Activated CD4-positive, alpha-beta T cell treated with anti-CD3 and anti-CD28 coated beads, Interleukin-2, amount 50 U/mL, for 16 hours (primary cell): ENCODE measurements at places on chromosomes 5 and 9.

- DNase-seq = no peak
These were observed 52.8 kb downstream of the HABP4 start for GRCh38 chr9:96502539-96503373.

DNA sequence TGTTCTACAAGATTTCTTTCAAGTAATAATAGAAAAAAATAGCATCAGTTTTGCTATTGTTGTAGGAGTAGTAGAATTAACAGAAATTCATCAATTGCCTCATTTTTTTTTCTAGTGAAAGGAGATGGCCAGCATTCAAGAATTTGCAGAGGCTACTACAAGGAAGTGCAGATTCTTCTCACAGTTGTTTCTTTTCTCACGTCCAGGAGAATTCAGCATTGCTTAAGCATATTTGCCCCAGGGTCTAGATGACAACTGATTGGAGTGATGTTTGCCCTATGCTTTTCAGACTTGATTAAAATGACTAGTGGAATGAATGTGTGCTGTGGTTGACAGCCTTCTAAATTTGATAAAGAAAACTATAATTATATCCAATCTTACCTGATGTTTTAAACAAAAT lies 46.6 kb upstream of the SLC12A2 start:
- no peak for DNase-seq

DNA sequence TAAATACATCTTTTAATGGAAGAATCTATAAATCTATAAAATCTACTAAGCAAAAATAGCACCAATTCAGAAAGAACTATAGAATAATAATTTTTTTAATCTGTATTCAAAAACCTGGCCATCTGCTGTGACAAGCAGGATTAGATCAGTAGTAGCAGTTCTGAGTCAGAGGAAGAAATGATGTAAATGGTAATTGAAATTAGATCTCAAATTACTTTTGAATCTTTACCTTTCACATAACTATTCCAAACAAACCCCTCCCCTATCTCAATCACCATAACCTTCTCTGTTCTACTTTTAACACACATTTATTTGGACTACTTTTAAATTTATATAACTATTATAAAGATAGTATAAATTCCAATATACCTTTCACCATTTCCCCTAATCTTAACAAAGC lies 727.8 kb upstream of the FAM174A start:
- no peak for DNase-seq

DNA sequence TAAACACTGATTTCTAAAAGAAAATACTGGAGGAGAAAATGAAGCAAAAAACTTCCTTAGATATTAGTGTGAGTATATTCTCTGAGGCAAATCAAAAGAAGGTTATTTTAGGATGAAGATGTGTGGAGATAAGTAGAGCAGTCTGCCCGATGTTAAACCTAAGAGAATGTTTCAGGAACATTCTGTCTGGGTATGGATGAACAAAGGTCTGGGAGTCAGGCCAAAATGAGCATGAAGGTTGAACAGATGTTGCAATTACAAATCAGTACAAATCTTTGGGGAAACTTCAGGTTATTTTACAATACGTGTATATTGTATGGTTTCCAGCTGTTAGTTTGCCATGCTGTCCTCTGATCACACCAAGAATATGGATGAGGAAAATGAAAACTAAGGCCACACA lies 14.4 kb upstream of the CEP78 start:
- no peak for DNase-seq

DNA sequence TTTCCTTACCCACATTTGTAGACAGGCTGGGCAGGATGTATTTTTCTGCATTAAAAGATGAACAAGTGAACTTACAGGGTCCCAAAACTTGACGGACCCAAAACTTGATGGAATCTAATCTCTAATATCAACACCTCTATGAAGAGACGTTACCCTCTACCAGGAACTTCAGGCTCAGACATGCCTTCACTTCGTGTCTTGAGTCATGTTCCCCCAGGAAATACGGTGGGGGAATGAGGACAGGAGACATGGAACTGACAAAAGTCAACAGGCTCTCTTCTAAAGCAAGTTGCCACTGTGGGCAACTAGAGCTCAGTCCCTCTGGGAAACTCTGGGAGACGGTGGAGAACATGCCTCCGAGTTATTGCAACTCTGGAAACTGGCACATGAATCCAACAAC lies 196.1 kb downstream of the PAPPA start:
- DNase-seq = no peak

DNA sequence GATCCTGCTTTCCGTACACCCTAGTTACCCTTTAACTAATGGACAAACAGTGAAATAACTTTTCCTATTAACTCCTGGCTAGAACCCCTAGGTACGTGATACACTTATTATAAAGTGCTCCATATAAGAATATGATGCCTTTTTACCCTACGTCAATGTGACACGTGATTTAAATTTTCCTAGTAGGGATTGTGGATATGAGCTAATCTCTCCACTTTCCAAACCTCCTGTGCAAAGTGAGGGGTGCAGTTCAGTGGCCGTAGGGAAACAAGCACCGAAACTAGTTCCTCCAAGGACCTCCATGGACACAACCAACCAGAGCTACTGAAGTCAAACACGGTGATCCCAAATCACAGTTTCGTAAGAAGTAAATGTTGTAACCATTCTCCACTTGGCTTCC lies 19.3 kb downstream of the NFIB start:
- no peak for DNase-seq

DNA sequence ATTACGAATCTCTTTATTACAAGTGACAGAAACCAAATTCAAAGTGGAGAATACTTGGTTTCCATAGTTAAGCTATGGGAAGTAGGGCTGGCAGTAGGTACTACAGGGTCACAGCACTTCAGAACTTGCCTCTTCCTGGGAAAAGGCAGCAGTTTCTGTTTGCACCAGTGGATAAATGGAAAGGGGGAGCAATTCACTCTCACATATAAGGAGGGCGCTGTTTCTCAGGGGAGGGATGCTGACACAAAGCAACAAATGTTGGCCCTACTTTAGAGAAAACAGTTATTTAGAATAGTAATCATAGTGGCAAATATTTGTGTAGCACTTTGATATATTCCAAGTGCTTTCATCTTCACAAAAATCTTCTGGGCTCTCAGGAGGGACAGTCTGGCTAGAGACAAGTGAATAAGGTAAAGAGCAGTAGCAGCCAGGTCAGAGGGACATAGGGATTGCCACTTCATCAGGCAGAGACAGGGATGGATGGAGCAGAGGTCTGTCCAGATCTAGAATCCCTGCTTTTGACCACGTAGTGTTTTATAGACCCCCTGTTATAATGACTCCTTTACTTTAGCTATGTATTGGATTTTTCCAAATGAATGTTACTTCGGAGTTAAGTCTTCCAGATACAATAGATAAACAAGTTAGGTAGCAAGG lies 554.8 kb upstream of the SGCD start:
- DNase-seq = no peak

DNA sequence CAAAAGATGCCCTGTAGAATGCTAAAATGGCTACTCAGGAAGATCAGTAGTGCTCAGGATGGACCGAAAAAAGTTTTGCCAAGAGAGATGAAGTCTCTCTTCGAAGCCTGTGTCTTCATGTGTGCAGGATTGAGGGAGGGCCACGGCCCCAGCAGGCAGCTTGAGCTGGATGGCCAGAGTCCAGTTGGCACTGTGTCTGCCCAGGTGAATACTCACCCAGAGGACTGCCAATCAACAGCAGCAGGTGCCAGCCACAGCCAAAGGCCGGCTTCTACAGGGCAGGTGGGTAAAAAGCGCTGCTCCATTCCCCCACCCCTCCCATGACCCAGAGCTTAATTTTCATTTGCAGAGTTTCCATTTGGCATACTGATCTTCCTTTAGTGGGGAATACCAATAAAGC lies 287.9 kb upstream of the ZNF608 start:
- DNase-seq = no peak

DNA sequence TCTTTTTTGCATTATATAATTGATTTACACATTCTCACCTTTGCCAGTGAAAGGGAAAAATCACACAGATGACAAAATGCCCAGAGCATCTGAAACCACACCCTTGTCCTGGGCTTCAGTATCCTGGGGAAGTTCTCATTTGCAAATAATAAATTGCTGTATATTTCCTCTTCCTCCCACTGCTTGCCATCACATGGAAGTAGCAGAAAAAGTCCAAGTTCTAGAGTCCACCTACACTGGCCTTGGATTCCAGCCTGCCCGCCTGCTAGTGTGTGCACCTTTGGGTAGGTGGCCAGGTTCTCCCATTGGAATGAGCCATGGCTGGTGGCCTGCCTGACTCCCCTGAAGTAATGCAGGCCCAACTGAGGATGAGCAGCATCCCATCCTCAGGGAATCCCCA lies 149.4 kb downstream of the GADD45G start:
- no peak for DNase-seq

DNA sequence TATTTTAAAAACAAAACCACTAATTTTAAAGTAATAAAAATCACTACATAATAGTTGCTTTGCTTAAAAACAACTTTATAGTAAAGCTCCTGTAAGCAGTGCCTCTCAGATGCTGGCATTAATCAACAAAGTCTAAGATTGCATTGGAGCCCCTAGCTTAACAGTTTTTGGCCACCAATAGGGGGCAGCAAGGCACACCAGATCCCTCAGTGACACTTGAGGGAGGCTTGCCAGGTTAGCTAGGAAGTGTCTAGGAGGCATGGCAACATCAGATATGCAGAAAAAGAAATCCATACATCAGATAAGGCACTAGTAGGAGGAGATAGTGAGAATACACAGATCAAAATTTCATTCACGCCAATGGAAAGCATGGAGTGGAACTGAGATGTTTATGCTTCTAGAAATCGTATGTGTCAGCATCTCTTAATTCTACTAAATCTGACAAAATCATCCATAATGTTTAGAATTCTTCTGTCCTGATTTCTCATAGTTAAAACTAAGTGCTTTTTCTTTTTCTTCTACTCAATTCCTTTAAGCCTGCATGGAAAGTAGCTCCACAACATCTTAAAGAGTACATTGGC lies 73.6 kb upstream of the PAM start:
- DNase-seq = peak; percentile 69

DNA sequence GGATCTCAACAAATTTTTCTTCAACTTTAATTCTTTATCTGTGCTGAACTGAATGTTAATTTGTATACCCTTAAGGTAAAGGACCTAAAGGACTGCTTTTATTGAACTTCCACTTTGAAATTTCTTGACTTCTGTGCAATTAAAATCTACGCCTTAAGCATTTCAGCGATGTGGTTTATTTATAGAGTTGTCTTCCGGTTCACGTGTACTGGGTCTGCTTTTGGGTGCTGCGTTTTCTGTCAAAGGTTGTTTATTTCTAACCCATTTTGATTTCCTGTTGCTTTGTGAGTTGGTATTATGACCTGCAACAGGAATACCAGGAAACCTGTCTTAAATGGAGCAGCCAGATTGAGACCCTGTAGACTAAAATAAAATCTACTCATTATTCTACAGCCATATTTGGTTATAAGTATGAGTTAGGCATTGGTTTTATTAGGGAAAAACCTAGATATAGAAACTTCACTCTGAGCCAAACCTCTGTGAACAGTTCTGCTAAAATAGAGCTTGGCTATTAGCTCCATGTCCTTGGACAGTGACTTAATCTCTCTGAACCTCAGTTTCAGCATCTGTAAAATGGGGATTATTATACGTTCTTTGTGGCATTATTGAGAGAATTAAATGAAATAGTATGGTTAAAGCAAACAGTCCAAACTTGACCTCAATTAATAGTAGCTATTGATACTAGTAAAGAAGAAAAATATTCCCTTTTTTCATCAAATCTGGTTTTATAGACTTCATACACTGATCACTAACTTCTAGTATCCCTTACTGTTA lies 3.5 kb downstream of the MRRF start:
- no peak for DNase-seq

- no peak for DNase-seq
These were observed 167.1 kb downstream of the PIK3R1 start for GRCh38 chr5:68382640-68383039.

GRCh38 chr5:148179234-148179824 lies 11.0 kb downstream of the SPINK14 start:
- DNase-seq = peak; percentile 69

DNA sequence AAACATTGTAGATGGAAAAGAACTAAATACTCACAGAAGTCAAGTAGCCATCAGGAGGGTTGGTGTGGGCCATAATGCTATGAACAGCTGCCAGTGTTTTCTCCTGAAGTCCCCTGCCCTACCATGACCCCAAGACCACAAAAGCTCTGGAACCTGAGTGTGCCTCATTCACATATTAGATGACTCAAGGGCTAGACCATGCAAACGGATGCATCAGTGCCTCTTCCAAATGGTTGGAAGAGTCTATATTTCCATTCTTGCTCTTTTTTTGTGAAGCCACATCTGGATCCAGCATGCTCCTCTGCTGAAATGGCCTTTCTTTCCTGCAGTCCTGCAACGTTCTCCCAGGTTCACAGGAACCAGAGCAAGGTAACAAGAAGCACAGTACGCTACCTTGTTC lies 136.6 kb upstream of the EPB41L4A start:
- DNase-seq = no peak

- DNase-seq = no peak
These were observed 4.0 kb downstream of the SQSTM1 start for GRCh38 chr5:179824745-179825112.

GRCh38 chr9:96158909-96159575 lies 142.9 kb downstream of the HSD17B3 start:
- DNase-seq = peak; percentile 5

DNA sequence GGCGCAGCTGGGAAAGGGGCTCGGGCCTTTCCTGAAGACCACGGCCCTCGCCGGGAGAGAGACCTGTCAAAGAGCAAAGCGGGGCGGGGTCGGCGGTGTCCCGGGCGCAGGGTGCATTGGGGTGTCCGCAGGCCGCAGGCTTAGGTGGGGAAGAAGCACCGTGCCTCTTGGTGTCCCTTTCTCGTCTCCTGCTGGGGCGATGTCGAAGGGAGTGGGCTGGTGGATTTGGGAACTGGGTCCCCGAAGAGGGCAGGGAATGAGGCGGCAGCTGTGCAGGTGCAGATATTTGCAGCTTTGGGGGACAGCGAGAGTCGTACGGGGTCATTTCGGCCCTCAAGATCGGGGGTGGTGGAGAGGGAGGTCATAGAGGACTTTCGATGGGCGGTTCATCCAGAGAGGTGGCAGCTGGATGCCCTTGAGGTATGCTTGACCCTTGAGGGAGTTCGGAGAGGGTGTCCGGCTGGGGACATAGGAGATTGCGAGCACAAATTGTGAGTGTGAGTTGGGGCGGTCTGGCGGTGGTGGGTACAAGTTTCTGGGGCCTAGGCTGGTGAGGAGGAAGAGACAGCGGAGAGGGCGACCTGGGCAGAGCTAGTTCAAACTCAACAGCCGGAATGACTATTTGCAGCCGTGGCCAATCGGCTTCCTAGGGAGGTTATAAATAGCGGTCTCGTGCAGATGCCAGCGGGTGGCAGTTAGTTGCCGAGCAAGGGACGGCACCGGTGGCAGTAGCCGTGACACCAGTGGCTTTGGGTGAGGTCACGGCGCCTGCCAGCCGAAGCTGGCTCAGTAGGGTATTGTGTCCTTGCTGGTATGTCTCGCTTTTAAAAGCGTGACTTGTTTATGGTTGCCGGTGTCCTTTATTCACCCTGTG lies 601 bp downstream of the NNT start:
- peak; percentile 89 for DNase-seq

GRCh38 chr5:102018690-102019089 lies 277.4 kb downstream of the SLCO4C1 start:
- no peak for DNase-seq
